ENCODE measurements at places on chromosomes 1 and 21. TPM values are rescaled to one million over a fixed set of nuclear protein-coding genes. Genes with fewer than 3 reads are reported as not detected.

Gene ELF3
- 265 TPM for total RNA-seq

Gene DPT
- not detected for total RNA-seq

Gene COL9A2
- 0.19 TPM for total RNA-seq

Gene FCRL1
- not detected for total RNA-seq

Gene SH2D2A
- total RNA-seq, result 5.1 TPM

Gene FMO2
- not detected for total RNA-seq

Gene PGLYRP4
- total RNA-seq, result not detected

Gene MYOG
- not detected for total RNA-seq

Gene ORC1
- total RNA-seq, result 20.3 TPM

Gene SFN
- total RNA-seq, result 487 TPM

Gene B3GALT6
- 17.5 TPM for total RNA-seq

Gene HCRTR1
- not detected for total RNA-seq

Gene NOS1AP
- total RNA-seq, result 0.67 TPM

Gene WDR64
- total RNA-seq, result not detected

Gene CR2
- not detected for total RNA-seq

Gene TEX38
- total RNA-seq, result not detected

Gene EFNA3
- total RNA-seq, result 4.0 TPM

Gene ERG
- total RNA-seq, result 0.06 TPM

Gene LCE2B
- total RNA-seq, result not detected

Gene ZBTB18
- total RNA-seq, result 4.5 TPM

Gene CDC73
- total RNA-seq, result 39.0 TPM

Gene EPS15
- 12.0 TPM for total RNA-seq

Gene ADCY10
- 0.17 TPM for total RNA-seq

Gene NDC1
- 29.2 TPM for total RNA-seq

Gene OLFML3
- 5.2 TPM for total RNA-seq

Gene SLC26A9
- total RNA-seq, result 0.11 TPM

Gene ASPM
- total RNA-seq, result 30.2 TPM

Gene SLFNL1
- not detected for total RNA-seq

Gene MYCL
- 1.4 TPM for total RNA-seq

Gene OLFM3
- total RNA-seq, result not detected

Gene HES5
- not detected for total RNA-seq

Gene LINGO4
- total RNA-seq, result not detected

Gene PHLDA3
- 97.5 TPM for total RNA-seq

All from A549 treated with DMSO at 1 μM for 4 hours (cell line).